Cerebellar nuclear complex (tissue), 1 donor: ENCODE measurements at places on chromosomes 13 and 19.

- DNase-seq: no peak
Measured at GRCh38 chr13:75581874-75582640, 32.5 kb downstream of the UCHL3 start.

DNA sequence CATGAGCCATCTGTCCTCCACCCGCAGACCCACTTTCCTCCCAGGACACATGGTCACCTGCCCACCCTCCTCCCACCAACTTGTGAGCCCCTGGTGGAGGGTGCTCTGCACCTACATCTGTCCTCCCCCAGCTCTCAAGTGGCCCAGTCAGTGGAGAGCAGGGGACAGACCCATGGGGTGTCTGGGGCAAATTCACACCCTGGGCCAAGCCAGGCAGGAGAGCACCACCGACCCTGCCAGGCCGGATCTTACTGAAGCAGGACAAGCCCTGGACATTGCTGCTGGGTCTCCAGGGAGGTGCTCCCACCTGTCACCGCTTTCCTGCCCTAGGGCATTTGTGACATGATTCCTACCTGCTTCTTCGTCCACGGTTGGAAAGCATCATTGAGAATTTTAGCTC, 221.6 kb downstream of the TUBA3C start:
- no peak for DNase-seq

DNA sequence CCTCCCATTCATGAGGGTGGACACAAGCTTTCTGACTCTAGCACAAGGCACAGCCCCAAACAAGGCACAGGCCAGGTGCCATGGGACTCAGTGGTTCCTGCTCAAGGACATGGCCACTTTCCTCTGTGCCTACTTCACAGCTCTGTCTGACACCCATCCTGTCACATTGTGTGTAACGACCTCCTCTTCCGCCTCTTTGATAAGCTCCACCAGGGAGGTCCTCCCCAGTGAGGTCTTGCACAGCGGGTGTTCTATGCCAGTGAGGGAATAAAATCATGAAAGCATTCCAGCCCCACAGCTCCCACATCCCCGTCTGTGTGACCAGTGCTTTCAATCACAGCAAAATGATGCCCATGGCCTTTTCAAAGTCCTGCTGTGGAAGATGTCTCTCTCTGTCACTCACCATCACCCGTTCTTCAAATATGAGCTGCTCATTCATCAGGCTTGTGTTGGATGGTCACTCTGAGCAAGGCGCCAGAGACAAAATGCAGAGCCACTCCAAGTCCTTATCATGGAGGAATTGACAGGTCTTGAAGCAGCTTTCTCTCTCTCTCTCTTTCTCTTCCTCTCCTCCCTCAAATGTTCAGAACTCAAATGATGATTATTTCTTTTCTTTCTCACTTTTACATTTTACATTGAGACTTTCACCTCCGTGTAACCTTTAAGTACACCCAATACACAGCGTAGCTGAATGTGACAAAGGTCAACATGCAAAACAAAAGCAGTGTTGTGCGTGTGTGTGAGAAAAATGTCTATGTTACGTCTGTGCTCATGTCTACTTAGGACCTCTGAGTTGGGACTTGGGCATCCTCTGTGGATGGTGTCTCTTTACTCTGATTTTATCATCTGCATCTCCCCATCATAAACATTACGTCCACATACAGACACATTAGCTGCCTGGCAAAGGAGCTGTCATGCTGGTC, 8.0 kb upstream of the SPATA13 start:
- no peak for DNase-seq

DNA sequence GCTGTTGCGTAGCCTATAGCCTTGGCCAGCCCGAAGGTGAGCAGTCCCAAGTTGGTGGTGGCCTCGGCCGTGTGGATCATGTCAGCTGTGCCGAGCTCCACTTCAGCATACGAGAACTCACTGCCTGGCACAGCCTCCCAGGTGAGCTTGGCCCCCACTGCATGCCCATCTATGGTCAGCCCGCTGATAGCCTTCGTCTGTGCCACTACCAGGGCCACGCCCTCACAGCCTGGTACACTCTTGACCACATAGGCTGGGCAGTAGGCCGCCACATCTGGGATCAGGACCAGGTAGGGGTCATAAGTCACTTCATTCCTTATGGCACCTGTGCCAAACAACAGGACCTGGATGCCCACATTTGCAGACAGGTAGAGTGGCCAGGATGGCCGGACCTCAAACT, 7.4 kb downstream of the FCGBP start:
- DNase-seq: no peak

DNA sequence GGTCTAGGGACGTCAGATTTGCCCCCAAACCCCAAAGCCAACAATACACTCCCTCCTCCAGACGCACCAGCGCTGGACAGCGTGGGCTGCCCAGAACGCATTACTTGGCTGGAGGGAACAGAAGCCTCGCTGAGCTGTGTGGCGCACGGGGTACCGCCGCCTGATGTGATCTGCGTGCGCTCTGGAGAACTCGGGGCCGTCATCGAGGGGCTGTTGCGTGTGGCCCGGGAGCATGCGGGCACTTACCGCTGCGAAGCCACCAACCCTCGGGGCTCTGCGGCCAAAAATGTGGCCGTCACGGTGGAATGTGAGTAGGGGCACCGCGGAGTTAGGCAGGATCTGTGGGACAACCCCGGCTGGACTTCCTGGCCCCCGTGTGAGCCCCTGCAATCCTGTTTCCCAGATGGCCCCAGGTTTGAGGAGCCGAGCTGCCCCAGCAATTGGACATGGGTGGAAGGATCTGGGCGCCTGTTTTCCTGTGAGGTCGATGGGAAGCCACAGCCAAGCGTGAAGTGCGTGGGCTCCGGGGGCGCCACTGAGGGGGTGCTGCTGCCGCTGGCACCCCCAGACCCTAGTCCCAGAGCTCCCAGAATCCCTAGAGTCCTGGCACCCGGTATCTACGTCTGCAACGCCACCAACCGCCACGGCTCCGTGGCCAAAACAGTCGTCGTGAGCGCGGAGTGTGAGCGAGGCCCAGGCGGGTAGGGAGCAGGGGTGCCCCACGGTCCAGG, 4.0 kb downstream of the ICAM5 start:
- DNase-seq: no peak

DNA sequence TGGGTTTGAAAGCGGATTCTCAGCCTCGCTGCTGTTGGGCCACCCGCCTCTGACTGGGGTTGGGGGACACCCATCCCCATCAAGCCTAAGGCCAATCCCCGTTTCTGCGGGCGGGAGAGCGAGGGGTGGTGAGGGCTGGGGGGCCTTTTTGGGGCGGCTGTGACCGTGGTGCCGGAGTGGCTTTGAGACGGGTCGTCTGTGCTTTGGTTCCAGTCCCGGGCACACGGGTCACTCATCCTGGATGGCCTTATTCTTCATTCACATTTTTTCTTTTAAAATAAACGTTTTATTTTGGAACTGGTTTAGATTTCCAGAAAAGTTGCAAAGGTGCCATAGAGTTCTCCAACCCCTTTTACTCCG, 1.6 kb downstream of the ZNRF4 start:
- no peak for DNase-seq

DNA sequence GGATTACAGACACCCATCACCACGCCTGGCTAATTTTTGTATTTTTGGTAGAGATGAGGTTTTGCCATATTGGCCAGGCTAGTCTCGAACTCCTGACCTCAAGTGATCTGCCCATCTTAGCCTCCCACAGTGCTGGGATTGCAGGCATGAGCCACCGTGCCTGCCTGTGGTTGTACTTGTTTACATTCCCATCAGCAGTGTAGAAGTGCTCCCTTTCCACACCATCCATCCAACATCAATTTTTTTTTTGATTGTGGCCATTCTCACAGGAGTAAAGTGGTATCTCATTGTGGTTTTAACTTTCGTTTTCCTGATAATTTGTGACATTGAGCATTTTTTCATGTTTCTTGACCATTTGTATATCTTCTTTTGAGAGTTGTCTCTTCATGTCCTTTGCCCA, 1019.4 kb upstream of the SLC10A2 start:
- DNase-seq: no peak
